Activated T-helper 9 cell treated with anti-CD3 and anti-CD28 coated beads, Interleukin-2, amount 50 U/mL, for 16 hours (primary cell): ENCODE measurements at places on chromosomes 5 and 9.

DNA sequence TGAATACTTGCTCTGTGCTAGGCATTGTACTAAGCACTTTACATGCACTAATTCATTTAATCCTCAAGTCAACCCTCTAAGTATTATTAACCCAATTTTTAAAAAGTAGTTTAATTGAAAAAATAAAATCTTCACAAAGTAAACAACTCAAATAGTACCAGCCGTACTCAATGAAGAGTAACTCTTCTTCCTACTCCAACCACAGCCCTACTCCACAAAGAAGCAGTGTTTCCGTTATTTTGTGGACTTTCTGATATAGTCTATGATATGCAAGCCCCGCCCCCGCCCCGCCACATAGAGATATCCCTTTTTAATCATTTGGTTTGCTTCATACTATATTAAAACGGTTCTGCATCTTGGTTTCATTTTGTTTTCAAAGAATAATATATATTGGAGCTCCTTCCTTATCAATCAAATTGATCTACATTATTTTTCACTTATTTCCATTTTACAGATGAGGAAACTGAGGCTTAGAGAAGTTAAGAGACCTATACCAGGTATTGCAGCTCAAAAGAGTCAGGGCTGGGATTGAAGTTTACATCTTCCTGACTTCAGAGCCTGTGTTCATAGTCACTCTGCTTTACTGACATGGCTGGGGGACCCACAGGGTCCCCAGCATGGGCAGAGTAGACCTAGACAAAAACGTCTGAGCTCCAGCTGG, 78.6 kb downstream of the PCDH1 start:
- DNase-seq: no peak

- DNase-seq: no peak
These were observed 246.7 kb upstream of the COX7C start for GRCh38 chr5:86371061-86371460.

- DNase-seq: no peak
These were observed 133.4 kb upstream of the CDH9 start for GRCh38 chr5:27171761-27172261.

DNA sequence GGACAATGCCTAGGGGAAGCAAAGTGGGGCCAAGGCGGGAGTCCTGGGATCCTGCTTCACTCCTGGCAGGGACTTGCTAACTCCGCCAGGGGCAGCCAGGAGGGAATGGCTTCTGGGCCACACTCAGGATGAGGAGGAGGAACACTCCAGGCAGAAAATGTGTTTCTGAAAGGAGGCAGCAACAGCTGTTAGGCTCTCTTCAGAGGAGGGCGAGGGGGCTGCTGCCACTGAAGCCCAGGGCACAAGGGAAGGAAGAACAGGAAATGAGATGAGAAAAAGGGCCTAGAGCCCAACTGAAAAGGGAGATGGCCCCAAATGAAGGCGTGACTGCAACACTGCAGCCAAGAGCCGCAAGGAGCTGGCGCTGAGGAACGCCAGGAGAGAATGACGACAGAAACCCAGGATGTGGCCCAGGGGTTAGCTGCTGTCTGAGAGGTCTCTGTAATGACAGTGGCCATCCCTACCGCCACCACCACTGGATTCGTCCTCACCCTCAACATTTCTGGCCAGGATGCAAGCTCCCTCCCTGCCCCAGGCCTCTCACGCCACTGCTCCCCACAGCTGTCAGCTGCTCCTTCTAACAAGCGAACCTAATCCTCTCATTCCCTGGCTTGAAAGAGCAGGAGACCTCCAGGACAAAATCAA, 15.8 kb downstream of the PSMB7 start:
- DNase-seq: no peak

DNA sequence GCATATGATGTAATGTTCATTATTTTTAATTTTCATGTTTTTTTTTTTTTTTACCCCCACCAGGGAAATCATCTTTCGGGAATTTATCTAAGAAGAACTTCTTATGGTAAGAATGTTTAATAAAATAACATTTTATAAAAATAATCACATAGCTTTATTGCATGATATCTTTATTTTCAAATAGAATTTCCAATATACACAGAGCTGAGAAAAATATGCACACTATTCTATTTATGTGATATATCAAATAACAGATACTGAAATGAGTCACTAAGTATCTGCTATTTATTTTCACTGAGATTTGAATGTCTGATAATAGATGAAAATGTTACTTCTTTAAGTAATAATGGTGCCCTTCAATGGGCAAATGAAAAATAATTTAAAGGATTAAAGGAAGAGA, 1217.3 kb downstream of the MAT2B start:
- DNase-seq: no peak

GRCh38 chr5:107123014-107123413, 547.7 kb downstream of the EFNA5 start:
- DNase-seq: no peak

DNA sequence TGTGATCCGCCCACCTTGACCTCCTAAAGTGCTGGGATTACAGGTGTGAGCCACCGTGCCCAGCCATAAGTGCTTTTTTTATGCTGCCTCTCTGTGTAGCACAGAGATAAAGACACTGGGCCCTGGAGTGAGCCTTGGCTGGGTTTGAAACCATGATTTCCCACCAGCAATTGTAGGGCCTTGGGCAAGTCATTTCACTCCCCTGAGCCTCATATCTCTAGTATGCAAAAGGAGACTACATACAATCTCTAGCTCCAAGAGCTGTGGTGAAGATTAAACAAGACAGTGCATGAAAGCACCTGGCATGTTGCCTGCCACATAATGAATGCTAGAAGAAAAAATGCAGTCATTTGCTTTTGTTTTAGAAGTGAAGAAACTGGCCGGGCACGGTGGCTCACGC, 3.9 kb downstream of the FABP6 start:
- no peak for DNase-seq

GRCh38 chr5:38381361-38381760, 123.0 kb downstream of the EGFLAM start:
- DNase-seq: no peak

GRCh38 chr5:11822598-11822997, 81.6 kb downstream of the CTNND2 start:
- DNase-seq: no peak

DNA sequence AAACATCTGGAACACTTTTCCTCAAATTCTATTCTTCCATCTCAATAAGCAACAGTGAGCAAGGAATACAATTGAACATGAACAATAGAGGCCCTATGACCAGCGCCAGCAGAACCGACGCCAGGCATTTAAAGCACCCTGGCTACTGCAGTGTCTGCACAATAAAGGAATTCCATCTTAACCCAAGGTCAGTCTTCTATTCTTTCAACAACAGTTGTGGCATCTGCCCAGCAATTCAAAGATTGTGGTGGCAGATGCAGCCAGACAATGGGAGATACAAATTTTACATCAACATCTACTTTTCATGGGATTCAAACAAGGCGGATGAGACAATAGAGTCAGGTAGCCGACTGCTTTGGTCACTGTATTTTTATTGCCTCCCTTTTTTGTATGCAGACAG, 65.9 kb downstream of the ELL2 start:
- DNase-seq: no peak
